ENCODE measurements at places on chromosomes 11 and 22.

DNA sequence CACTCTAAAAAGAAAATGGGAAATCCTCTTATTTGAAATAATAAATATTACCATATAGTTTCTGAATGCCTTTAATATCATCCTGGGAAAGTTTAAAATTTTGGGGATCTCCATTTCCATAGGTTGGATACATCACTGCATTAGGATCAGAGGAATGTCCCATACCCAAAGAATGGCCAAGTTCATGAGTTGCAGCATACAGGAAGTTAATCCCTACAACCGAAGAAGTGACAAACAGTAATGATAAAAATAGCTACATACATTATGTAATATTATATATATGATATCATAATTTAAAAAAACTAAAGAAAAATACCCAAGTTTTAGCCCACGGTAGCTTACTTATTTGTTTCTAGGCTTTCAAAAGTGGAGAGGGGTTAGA lies 7.4 kb downstream of the MMP7 start:
- DNase-seq, result no peak

- no peak for DNase-seq
Measured at GRCh38 chr22:28670161-28670560, 9.5 kb downstream of the TTC28 start.

DNA sequence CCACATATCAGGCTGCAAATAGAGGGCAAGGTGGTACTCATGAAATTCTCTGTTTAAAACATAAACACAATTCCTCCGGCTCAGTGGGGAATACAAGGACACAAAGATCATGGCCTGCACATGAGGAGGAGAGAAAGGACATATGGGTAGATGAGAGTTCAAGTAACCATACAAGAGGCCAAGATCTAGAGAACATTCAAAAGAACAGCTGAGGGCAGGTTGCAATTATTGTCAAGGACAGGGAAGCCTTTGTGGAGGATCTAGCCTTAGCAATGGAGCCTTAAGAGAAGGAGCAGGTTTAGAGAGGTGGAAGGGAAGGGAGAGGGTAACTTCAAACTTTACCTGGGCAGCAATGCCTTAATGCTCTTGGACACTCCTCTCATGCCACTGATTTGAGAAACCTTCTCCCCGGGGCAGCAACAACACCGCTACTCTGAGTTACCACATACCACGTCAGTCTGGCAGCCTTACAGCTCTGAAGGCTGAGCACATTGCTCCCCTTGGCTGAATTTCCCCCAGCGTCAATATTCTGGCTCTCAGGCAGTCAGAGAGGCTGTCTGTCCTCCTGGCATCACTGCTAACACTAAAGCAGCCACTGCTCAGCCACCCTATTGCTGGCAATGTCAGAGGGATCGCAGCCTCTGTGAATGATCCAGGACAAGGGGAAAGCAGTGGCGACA lies 55.5 kb downstream of the CLPB start:
- DNase-seq, result no peak

DNA sequence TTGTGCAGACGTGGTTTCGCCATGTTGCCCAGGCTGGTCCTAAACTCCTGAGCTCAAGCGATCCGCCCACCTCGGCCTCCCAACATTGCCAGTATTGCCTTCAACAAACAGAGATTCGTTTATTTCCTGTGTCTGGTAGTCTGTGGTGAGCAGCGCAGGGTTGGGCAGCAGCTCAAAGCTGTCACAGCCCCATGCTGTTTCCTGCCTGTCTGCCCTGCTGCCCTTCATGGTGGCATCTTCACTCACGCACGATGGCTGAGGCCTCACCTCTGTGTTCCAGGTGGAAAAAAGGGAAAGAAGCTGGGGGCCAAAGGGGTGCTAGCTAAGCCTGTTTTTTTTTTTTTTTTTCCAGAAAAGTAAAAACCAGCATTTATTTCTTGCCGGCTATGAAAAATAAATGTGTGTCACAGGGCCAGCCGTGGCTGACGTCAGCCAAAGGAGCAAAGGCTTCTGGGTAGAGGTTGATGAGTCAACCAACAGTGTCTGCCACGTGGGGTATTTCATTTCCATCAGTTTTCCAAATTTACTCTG lies 28.8 kb downstream of the TBC1D22A start:
- DNase-seq, result no peak

- no peak for DNase-seq
Measured at GRCh38 chr11:11587122-11587521, 34.7 kb downstream of the GALNT18 start.

- DNase-seq, result no peak
Measured at GRCh38 chr11:110425751-110426545, 3.8 kb upstream of the FDX1 start.

GRCh38 chr22:18909556-18909955 lies 3.4 kb downstream of the DGCR6 start:
- no peak for DNase-seq

GRCh38 chr22:38740754-38741153 lies 15.0 kb downstream of the SUN2 start:
- no peak for DNase-seq

DNA sequence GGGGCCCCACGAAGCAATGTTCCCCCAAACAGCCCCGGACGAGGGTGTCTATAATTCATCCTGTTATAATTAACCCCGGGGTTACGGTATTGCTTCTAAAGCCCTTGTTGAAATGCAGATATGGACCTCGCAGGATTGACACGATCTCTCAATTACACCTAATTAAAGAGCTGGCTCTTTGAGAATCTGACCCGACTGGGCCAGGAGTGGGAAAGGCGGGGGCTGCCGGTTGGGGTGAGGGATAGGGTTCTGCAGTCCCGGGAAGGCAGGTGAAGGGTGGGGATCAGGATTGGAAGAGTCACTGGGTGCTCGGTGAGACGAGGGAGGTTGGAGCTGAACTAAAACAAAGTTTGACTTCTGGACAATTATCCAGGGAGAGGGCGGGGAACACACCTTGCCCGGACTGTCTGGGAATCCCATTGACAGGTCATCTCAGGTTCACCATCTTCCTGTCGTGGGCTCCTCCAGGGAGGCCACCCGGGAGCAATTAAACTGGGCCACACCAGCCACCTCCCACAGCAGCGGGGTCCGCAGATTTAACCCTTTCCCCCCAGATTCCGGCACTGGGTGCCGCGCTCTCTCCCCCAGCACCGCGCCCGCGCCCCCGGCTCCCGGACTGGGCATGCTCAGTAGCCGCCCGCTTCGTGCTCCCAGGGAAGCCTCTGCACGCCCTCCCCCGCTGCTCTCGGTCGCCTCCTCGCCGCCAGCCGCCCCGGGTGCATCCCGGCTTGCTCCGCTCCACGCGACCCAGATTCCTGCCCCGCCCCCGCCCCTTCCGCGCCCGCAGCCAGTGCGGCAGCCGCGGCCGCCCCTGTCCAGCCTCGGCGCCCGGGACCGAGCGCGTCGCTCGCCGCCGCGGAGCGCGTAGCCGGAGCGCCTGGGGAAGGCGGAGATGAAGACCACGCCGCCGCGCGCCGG lies at the start of gene ELMOD1:
TSS of gene ELMOD1 (plus strand) at position 688 of the 918 bp plus-strand sequence. CDS start 27,043 bp downstream, outside the sequence.
- peak; percentile 86 for DNase-seq
